ENCODE measurements at places on chromosomes 1 and 21.

- DNase-seq: no peak
Measured at GRCh38 chr1:91741301-91741700, 144.7 kb downstream of the TGFBR3 start.

DNA sequence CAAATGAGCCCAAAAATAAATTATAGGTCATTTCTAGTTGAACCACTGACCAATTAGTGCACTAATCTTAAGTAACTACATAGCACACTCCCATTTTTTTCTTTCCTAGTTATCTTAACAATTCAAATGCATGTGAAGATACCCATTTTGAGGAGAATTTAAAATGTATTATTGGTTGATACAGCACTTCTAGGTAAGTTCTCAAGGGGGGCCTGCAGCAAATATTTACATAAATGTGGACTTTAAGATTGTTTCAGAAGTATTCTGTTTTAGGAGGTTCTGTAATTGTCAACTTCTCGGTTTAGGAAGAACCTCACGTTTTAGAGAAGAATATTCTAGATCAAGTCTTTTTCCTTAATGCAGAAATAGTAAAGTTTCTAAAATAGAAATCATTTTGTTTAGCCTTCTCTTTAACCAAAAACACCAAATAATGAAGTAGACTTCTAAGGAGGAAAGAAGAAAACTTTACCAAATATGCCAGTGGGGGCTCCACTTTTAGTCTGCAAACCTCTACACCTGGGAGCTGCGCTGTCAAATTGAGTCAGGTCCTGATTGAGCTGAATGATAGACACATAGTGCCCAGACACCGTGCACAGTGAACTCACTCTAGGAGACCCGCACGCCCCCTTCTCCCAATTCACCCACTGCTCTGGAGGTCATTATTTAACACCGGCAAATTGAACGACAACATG lies 144.4 kb downstream of the RUNX1 start:
- no peak for DNase-seq

DNA sequence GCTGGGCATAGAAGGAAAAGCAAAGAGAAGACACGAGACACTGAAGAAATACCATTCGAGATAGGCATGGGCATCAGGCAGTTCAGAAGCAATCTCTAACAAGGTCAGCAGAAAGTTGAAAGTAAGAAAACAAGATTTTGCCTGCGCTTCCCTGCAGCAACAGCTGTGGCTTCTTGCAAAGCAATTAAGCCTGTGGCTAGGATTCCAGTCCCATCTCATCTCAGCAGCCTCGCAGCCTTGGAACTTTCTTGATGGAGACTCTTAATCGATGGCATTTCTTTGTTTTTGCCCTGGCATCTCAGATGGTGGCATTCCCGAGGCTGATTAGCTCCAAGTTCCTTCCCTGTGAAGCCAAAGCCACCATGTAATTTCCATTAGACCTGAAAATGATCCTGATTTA lies 64.6 kb upstream of the SPAG17 start:
- DNase-seq: no peak

DNA sequence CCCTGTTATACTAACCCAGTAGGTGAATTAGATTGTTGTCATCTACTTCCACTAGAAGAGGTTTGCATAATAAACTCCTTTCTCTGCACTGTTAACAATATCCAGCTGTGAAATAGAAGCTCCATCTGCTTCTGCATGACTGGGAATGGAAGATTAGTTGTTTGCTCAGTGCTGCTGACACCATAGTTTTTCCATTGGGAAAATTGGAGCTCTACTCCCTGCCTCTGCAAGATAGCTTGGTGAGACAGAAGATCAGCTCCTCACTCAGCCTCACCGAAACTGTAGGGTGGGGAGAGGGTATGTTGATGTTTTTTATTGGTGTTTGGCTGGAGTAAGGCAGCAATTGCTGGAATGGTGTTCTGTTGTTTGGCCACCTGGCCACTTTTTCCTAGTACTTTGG lies 331.6 kb upstream of the ADAMTS5 start:
- no peak for DNase-seq

GRCh38 chr1:6483017-6483760 lies 8.3 kb downstream of the PLEKHG5 start:
- DNase-seq: no peak

- DNase-seq: no peak
Measured at GRCh38 chr1:218476385-218476784, 131.2 kb downstream of the TGFB2 start.

- no peak for DNase-seq
Measured at GRCh38 chr1:53962395-53962794, 16.2 kb downstream of the LRRC42 start.

GRCh38 chr1:74328851-74329250 lies 93.7 kb downstream of the TNNI3K start:
- no peak for DNase-seq

DNA sequence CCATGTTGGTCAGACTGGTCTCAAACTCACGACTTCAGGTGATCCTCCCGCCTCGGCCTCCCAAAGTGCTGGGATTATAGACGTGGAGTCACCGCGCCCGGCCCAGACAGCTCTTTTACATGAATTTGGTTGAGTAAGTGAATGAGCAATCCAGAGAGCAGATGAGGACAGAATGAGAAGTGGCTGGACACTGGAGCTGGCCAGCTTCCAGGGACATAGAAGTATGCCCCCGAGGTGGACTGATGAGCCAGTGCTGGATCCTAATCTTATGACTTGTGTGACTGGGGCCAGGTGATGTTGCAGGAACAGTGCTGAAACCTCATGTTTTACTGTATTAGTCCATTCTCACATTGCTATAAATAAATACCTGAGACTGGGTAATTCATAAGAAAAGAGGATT lies 35.9 kb upstream of the KANK4 start:
- no peak for DNase-seq

DNA sequence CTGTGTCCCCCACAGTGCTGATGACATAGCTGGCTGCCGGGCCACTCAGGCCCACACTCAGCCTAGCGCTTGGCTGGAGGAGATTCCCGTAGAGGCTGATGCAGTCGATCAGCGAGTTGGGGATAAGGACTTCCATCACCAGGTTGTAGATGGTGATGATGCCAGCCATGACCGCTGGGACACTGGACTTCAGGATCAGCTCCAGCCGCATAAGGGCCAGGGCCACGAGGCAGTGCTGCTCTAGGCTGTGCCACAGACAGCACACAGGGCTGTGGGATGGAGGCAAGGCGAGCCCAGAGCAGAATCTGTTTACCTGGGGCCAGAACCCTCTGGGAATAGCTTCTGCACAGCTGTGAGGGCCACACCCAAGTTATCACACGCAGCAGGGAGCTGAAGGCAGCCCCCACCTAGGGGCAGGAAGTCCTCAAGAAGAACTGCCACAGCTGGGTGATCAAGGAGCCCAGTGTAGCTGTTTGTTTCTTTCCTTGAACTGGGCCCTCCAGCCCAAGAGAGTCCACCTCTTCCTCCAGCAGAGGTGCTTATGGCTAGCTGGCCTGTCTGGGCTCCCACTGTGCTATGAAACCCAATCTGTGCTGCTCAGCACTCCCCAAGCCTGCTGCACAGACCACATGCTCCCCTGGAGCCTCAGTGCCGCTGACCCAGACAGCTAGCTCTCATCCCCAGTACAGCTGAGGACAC lies 6.2 kb downstream of the SLC2A1 start:
- DNase-seq: no peak

- DNase-seq: no peak
Measured at GRCh38 chr1:229970714-229971113, 96.3 kb upstream of the GALNT2 start.

DNA sequence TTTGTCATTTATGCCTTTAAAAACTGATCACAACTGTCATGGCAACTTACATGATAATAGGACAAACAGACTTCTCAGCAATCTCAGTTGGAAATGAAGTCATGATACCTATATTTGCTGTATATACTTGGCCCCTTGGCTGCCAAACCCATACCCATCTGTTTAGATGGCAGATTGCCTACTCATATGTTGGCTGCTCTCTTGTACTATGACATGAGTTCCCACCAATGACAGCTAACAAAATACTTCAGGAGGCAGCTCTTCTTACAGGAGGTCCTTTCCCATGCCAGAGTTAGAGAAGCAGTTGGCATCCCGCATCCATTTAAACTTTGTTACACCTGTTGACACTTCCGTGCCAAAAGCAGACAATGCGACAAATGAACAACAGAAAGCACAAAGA lies 603.1 kb upstream of the ADGRL2 start:
- no peak for DNase-seq

DNA sequence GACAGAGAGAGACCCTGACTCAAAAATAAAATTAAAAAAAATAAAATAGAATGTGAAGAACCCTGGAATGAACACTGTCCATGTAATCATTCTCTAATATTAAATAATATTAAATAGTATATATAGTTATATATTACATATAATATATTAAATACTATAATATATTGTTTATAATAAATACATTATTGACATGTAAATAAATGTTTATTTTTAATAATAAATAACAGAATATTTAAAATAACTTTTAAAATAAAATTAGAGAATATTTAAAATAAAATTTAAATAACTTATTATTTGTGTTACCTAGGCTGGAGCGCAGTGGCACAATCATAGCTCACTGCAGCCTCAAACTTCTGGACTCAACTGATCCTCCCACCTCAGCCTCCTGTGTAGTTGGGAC lies 32.1 kb downstream of the TRAF5 start:
- no peak for DNase-seq

DNA sequence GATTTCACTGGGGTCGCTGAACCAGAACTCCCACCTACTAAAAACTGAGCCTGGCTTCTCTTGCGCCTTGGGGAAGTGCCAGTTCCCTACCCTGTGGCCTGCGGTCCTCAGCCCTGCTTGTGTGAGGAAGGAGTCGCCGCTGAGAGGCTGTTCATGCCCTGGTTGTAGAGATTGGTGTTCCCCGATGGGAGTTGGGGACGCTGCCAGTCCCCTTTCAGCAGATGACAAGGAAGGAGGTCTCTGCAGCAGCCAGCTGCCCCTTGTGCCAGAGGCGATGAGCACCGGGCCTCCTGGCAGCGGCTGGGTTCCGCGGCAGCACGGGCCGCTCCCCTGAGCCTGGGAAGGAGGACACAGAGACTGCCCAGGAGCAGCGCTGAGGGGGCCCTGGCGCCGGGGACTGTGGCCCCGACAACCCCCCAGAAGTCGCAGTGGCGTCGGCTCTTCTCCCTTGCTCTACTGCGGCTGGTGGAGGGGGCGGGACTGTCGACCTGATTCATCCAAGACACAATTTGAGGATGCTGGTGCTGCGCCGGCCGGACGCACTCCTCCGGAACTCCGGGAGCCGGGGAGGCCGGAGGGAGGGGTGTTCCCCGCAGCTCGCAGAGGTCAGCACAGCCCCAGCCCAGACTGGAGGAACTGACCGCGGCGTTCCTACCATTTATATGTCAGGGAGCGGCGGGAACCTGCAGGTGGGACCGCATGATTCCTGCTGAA lies 12.0 kb upstream of the ADORA3 start:
- DNase-seq: no peak

DNA sequence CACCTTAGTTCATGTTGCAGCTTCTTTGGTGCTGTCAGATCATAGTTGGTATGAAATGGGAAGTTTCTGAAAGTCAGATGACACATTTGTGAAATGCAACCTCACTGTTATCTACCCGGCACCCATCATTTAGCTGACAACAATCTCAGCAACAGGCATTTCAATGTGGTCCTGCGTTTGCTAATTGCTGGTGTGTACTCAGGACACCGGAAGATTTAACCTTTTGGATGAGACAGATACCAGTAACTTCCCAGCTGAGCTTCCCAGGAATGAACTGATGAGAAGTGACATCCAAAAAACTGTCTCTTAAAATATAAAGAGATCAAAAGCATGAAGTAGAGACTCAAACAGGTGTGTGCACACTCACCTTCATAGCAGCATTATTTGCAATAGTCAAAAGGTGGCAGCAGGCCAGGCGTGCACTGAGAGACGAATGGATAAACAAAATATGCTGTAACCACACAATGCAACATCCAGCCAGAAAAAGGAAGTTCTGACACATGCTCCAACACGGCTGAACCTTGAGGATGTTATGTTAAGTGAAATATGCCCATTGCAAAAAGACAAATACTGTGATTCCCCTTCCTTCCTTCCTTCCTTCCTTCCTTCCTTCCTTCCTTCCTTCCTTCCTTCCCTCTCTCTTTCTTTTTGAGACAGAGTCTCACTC lies 7.9 kb upstream of the CLDN14 start:
- no peak for DNase-seq

DNA sequence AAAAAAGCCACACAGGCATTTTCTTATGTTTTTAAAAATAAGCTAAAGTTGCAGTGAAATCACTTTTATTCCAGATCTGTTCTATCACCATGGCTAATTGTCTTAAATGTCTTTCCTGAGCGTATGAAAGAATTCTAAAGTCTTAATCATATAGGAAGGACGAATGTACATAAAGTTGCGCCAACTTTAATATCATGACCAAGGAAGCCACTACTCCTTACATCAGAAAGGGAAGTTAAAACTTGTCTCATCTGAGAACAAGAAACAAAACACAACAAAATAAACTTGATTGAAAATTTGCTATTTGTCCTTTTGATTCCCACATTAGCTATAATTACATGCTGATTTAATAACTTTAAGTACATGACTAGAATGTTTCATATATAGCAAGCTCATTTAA lies 26.5 kb downstream of the CNIH4 start:
- no peak for DNase-seq

GRCh38 chr1:83593073-83593472 lies 405.9 kb downstream of the TTLL7 start:
- DNase-seq: no peak

GRCh38 chr1:243477731-243478290 lies 222.0 kb downstream of the SDCCAG8 start:
- DNase-seq: no peak

DNA sequence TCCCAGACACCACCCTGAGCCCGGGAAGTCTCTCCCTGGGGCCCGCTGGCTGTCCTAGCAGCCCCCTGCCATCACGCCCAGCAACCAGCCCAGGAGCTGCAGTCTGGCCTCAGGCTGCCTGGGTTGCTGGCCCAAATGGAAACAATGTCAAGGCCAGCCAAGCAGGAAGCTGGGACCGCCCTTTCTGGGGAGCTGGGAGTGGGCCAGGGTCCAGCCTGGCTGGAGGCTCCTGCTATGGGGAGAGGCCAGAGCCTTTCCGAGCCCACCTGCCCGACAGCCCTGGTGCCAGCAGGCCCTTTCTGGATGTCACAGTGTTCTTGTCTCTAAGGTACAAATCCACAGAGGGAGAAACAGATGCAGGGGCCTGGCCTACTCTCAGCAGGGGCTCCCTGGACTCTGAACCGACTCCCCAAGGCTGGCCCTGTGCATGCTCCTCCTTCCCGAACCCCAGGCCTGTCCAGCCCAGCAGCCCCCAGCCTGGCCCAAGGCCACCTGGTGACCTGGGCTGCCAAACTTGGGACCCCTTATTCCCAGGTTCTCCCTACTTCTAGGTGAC lies 1.2 kb upstream of the MMEL1 start:
- no peak for DNase-seq
